ENCODE measurements at places on chromosomes 6 and 20. TPM values are rescaled to one million over a fixed set of nuclear protein-coding genes. Genes with fewer than 3 reads are reported as not detected.
A peak's percentile ranks its signal among the peaks of the same experiment; 100 is the strongest.

DNA sequence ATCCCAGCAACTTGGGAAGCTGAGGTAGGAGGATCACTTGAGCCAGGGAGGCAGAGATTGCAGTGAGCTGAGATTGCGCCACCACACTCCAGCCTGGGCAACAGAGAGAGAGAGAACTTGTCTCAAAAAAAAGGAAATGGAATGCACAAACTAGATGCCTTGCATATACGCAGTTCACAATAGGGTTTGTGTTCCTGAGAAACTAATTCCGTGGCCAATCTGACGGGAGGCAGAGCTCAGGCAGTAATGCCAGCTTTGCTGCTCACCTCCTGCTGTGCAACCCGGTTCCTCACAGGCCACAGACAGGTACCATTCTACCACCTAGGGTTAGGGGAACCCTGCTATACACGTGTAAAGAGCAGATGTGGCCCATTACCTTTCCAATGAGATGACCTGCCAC is 1.4 kb downstream of the CDK5RAP1 start:
- DNase-seq = no peak

DNA sequence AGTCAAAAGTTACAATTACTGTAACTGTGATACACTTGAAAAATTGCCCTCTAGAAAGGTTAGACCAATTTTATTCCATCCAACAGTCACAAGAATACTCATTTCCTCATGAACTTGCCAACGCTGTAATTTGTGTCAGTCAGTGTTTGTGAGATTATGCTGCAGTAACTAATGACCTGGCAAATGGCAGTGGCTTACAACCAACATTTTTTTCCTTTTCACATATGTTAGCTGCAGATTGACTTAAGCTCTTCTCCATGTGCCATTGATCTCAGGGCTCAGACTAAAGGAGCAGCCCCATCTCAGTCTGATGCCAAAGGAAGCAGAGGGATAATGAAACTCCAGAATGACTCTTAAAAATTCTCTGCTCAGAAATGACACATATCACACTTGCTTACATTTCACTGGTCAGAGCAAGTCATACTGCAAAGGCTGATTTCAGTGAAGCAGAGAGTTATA is 92.3 kb upstream of the ELOVL5 start:
- DNase-seq = no peak

Gene OPRL1
- 34.0 TPM for total RNA-seq

Gene EYA4
- total RNA-seq = not detected

DNA sequence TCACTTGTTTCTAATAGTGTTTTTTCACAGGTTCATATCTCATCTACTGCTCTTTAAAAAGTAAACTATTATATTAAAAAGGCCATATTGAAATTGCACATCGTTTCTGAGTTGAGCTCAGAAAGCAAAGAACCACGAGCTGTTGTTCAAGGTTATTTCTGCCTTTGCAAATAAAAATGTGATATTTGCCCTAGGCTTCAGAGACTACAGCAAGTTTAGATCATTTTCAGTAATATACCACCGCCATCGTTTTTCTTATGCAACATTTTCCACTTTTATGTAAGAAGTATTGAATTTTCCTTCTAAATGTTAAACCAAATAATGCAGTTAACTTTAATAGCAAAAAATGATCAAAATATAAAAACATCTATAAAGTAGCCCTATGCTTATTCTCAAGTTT is 71.1 kb downstream of the DST start:
- no peak for DNase-seq

GRCh38 chr20:46575937-46576461 is 25.5 kb upstream of the OCSTAMP start:
- DNase-seq = no peak

Gene SUMO4
- 2.4 TPM for total RNA-seq

Gene KHDC1L
- total RNA-seq = 5.8 TPM

Gene OGFR
- total RNA-seq = 99.0 TPM

Gene RNASET2
- total RNA-seq = 246 TPM

DNA sequence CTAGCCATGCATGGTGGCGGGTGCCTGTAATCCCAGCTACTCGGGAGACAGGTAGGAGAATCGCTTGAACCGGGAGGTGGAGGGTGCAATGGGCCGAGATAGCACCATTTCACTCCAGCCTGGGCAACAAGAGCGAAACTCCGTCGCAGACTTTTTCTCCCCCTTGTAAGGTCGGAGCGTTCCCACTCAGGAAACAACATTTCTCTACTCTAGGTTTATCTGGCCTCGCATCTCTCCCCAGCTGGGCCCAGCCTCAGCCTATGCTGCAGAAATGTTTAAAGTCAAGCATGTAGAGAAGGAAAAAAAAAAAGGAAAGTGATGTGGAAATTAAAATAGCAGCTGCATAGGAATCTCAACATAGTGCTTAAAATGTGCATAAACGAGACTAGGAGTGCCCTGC is 172.3 kb downstream of the TRIM27 start:
- DNase-seq = no peak

DNA sequence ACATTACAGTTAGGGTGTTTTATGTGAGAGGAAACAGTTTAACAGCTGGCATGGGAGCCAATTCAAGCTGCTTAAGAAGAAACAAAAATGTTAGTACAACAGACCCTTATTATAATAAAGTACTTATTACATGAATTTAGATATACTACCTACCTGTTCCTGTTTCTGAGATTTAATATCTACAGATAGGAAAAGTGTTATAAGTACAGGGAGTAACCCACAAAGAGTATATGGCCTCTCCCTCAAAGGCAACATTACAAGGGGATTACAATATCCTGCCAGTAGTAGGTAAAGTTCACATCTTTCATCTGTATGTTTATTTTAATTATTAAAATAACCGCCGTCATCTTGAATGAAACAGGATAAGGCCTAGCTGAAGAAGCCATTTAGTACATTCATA is 1.8 kb upstream of the ME1 start:
- DNase-seq = no peak

DNA sequence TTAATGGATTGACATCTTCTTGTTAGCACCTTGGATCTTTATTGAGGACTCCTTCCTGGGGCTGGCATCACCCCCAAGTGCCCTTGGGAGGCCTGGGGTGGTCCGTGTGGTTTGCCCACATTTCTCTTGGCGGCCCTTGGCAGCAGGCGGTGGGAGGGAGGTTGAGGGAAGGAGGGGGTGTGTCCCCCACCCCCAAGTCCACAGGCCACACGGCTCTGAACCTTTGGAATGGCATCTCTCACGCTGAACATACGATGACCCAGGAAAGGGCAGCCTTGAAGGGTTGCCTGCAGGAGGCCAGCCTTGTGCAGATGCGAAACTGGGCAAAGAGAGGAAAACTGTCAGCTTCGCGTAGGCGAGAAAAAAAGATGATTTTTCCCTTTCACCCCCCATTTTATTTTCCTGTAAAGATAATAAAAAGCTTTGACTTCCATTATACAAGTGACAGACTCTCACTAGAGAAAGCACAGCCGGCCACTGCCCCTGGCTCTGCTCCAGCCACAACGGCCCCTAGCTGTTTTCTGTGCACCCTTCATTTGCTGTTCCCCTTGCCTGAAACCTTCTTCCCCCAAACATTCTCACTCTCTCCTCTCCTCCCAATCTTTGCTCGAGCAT is 56.2 kb downstream of the SLC2A10 start:
- no peak for DNase-seq

Gene OR2H1
- not detected for total RNA-seq

- DNase-seq = no peak
Observed at GRCh38 chr20:11792568-11792953, 125.1 kb upstream of the BTBD3 start.

DNA sequence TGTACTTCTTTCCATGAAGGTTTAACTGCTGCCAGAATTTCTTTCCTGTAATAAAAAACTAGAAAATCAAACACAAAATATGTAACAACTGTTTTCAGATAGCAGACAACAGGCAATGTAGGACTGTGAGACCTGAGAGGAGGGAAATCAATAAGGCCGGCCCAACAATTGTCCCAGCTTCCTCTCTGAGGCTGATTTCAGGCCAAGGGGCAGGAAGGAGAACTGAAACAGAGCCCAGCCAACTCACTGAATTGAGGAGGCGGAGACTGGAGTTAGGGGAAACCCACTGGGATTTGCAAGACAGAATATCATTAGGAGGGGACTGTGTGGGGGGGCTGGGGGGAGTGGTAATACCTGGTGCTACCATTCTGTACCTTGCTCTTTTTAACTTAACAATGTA is 42.2 kb downstream of the FLRT3 start:
- DNase-seq = no peak

Gene LRRC1
- total RNA-seq = 1.4 TPM

Gene EBF4
- total RNA-seq = 12.8 TPM

DNA sequence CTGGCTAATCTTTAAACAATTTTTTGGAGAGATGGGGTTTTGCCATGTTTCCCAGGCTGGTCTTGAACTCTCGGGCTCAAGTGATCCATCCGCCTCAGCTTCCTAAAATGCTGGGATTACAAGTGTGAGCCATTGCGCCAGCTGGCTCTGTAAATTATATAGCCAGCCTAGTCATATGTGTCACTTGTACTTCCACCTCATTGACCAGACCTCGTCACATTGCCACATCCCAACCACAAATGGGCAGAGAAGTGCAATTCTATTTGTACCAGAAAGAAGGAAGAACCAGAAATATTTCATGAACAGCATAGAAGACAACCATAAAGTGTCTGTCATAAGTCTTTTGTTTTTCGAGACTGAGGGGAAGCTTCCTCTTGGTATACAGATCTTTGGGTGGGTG is 304.9 kb upstream of the RNF24 start:
- DNase-seq = no peak

Gene PDE10A
- total RNA-seq = not detected

DNA sequence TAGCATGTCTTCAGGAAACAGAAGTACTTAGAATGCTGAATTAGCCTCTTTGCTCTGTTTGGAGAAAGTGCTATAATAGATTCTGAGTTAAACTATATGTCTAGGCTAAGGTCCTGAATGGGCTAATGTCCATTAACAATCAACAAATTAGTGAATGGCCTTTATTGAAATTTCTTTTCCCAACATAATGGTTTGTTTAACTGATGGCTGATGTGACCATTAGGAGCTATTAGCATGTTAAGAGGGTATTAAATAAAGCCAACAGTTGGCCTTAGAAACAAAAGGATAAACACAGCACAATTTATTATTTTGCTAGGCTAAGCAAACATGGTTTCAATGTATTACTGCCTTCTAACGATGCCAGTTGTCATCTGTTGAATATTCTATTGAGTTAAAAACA is 234.3 kb upstream of the HS3ST5 start:
- no peak for DNase-seq

- DNase-seq = no peak
Observed at GRCh38 chr6:168182366-168182765, 103.4 kb upstream of the FRMD1 start.

DNA sequence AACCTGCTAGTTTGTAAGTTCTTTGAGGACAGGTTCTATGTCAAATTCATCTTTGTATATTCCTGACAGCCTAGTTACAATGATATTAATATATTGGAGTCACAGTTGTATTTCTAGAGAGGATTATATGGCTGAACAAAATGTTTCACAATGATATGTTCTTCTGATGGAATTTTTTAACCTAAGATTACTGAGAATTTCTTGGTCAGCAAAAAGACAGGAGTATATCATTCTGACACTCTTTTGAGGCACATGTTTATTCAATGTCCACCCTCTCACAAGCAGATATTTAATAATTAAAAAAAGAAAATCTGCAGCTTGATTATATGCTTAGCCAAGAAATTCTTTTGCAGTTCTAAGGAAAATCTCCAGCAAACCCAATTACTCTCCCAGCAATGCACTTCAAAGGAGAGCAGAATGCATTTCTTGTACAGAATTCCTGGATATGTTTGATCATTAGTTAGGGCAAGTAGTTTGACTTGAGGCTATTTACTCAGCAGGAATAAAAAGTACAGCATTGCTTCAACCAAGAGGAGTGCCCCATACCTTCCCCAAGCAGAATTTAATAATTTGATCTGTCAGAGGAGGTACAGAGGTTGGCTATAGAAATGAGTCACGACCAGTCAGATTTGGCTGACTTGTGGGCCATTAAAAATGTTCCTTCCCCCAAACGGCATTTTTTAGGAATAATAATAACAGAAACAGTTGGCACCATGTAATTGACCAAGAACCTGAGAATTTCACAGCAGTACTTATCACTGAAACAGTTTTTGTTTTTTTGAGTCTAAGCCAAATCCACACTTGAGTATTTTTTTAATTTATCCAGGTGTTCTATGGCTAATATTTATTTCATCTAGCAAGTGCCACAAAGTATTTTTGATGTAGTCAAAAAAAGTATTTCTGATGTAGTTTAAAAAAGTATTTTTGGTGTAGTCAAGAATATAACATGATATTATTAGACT is 508.1 kb upstream of the FLRT3 start:
- no peak for DNase-seq

DNA sequence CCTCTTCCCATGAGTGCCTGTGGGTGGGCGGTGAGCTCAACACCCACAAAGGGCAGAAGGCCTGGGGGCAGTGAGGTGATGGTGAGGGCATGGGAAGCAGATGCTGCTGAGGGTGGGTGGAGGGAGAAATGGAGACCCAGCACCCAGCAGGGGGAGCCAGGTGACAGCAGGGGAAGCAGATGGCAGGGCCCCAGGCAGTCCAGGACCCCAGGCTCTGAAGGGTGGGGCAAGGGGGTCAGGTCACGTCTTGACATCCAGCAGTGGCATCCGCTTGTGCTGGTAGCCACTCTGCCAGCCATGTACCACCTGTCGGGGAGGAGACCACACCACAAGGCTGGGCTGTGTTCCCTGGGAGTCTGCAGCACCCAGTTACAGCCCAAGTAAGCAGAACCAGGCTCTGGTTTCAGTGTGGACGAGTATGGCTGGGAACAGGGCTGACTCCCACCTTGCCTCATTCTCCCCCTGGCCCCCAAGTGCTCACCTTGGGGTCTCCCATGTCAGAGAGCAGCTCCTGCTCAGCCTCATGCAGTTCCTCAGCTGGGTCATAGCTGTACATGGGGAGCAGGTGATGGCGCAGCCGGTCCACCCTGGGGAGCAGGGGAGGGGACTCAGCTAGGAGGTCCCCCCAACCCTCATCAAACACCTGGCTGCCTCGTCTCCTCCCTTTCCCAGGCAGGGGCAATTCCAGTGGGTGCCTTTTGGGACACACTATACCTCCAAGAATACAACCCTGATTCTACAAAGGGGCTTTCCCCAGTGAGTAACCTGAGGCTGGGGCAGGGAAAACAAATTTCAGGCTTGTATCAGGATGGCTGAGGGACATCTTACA is 2.0 kb downstream of the SMIM29 start:
- peak; percentile 90 for DNase-seq

Gene RNF182
- not detected for total RNA-seq

GRCh38 chr6:32216285-32216684 is 7.6 kb downstream of the NOTCH4 start:
- peak; percentile 37 for DNase-seq

- DNase-seq = no peak
Observed at GRCh38 chr6:169983651-169984050, 232.2 kb downstream of the ERMARD start.

GRCh38 chr20:13995086-13995665 is at the start of gene MACROD2:
TSS of gene MACROD2 (plus strand) at chr20:13995516.
- no peak for DNase-seq

Gene SCAND1
- 123 TPM for total RNA-seq

Gene TXLNB
- 16.3 TPM for total RNA-seq

DNA sequence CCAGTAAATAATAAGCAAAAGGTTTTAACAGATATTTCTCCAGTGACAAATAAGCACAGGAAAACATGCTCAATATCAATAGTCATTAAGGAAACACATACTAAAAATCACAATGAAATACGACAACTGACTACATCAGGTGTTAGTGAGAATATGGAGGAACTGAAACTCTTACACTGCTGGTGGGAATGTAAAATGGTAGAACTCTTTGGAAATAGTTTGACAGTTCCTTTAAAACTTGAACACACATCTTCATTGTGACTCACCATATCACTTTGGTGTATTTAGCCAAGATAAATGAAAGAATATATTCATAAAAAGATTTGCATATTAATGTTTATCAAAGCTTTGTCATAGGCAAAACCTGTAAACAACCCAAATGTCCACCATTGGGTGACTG is 11.3 kb upstream of the MAP3K5 start:
- no peak for DNase-seq

Gene CCN6
- total RNA-seq = not detected

Gene SCGN
- not detected for total RNA-seq

Data from Karpas-422 (cell line).